ENCODE measurements at places on chromosomes 2 and 18. TPM values are rescaled to one million over a fixed set of nuclear protein-coding genes. Genes with fewer than 3 reads are reported as not detected.

GKN1 gene
- total RNA-seq = 0.72 TPM

FAM117B gene
- 2.4 TPM for total RNA-seq

SH3RF3 gene
- 0.40 TPM for total RNA-seq

ST8SIA3 gene
- total RNA-seq = not detected

DLX1 gene
- 3.9 TPM for total RNA-seq

ALPP gene
- total RNA-seq = 0.37 TPM

PDE6D gene
- total RNA-seq = 19.2 TPM

SATB2 gene
- 3.9 TPM for total RNA-seq

EHD3 gene
- total RNA-seq = 8.3 TPM

ASXL3 gene
- total RNA-seq = not detected

PLGLB2 gene
- 0.49 TPM for total RNA-seq

EFHD1 gene
- total RNA-seq = 1.9 TPM

SLC23A3 gene
- total RNA-seq = 0.62 TPM

SERPINB12 gene
- not detected for total RNA-seq

CROCC2 gene
- not detected for total RNA-seq

DSG3 gene
- total RNA-seq = not detected

BOLL gene
- not detected for total RNA-seq

SP9 gene
- 2.9 TPM for total RNA-seq

TEX44 gene
- total RNA-seq = not detected

CBLN2 gene
- 0.06 TPM for total RNA-seq

All from A549 treated with DMSO at 1 μM for 4 hours (cell line).